ENCODE measurements at places on chromosomes 6 and 20.

DNA sequence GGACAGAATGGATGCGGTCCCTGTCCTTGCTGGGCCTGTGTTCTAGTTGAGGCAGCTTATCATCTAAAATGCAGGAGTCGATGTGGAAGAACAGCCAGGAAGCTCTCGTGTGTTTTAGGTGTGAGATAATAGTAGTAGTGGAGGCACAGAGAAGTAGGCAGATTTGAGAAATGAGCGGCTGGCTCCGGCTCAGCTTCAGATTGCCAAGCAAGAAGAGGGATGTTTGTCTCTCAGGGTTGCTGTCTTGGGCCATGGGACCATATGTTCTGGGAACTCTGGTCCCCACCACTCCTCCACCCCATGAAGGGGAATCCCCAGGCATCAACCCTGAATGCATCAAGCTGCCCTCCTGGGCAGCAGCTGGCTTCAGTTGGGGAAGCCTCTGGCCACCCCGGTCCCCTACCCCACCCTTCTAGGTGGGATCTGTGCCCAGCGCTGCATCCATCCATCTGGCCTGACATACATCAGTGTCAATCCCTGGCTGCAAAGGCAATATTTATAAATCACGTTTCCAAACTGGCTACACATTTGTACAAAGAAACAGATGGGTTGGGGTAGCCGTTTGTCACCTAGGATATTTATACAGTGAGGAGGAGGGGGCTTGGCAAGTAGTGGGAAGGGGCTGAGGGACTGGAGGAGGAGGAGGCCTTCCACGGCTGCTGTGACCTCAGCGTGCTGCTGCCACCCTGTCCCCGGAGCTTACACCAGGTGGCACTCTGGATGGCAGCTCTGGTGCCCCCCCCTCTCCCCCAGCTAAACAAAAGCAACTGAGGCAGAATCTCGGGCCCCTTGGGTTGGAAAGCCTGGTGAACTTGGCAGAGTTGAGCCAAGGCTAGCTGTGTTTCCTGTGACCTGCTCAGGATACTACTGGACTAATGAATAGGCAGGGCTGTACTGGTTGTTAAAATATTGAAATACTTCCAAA is 64.4 kb downstream of the CD40 start:
- DNase-seq: no peak

DNA sequence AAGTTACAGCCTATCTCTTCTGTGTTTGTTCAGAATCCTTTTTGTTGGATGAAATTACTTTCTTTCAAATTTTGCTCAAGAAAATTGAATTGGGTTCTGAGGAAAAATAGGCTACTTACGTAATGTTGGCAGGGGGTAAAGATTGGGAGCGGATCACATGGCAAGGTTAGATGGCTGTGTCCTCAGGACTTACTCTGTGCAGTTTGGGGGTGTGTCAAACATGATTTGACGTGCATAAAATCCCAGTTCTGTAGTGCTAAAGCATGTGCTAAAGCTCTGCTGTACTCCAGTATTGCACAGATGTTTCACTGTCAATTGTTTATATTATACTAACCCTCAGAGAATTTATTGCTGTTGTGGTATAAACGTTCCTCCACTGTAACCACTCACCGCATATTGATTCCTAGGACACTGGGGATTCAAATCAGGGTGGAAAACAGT is 2.6 kb downstream of the NT5E start:
- DNase-seq: peak; percentile 63

DNA sequence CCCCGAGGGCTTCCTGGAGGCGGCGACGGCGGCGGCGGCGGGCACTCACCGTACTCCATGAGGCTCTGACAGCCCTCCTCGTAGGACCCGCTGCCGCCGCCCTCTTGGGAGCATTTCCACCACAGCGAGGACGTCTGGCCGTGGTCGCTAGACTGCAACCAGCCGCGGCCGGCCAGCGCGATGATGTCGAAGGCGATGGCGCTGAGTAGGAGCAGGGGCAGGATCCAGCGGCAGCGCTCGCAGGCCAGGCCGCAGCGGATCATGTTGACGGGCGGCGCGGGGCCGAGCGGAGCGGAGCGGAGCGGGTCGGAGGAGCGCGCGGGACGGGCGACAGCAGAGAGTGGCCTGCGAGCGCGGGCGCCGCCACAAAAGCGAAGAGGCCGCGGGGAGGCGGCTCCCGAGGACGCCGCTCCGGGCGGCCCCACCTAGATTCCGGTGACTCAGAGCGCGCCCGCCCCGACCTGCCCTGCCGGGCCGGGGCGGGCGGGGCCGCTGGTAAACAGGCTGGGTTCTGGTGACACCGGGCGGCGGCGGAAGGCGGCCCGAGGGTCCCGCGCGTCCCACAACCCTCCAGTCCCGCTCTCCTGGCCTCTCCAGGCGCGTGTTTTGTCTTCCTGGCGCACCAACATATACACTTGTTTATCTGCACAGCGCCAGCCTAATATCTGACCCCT is at the start of gene PERP:
Gene PERP, minus strand, starts transcription at position 342 of the 674 bp plus-strand sequence. Its CDS starts 79 bp downstream, at position 263.
- no peak for DNase-seq

- no peak for DNase-seq
Measured at GRCh38 chr6:136549300-136550044, 750 bp downstream of the MAP7 start.

GRCh38 chr6:48111143-48111506 is at the start of gene PTCHD4:
Gene PTCHD4 (minus strand): TSS chr6:48111197. CDS start chr6:48068957, 42,240 bp downstream.
- DNase-seq: peak; percentile 41

DNA sequence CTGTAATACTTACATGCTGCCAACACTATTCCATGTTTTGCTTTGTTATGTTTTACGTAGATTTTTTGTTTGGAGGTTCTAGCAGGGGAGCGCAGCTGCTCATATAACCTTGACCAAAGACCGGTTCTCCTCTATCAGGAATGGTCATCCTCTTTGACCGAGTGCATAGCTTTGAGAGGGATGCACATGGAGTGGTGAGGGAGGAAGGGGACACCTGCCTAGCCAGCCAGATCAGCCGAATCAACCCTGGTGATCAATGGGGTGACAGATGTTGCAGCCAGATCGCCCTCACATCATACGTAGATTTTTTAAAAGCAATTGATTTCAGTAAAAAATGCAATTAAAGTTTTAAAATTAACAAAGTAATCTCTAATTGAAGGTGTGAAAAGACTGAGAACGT is 6.3 kb downstream of the DSTN start:
- DNase-seq: no peak

- DNase-seq: no peak
Measured at GRCh38 chr20:21921251-21921650, 215.8 kb downstream of the PAX1 start.

DNA sequence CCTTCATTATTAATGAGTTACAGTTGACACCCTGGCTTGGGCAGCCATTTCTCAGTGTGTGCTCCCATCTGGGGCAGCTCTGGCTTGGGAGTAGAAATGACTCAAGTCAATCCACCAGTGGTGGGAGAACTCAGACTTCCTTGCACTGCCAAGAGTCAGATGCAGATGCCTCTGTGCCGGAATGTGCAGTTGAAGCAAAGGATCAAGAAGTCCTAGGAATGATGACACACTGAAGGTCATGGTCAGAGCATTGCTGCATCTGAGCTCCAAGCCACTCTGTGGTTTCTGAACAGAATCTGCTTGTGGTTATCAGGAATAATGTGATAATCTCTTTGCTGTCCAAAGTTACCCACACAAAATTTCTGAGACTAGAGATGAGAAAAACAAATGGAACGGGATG is 19.5 kb upstream of the PAX1 start:
- DNase-seq: no peak

DNA sequence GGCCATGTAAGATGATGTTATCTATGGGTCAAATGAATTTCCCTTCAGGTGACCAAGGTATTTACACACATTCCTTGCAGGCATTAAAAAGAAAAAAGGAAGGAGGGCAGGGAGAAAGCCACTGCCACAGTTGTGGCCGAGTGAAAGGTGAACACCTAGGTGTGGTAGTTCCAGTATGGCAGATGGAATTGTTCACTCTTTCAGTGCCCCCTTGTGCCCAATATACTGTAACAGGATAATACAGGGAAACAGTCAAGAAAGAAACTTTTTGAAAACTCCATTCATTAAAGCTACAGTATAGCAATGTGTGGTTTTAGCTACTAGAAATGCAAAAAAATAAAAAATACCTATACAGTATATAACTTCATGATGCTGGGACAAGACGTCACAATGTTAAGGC is 52.1 kb downstream of the BMP2 start:
- DNase-seq: no peak

GRCh38 chr6:91020744-91021143 is 433.9 kb upstream of the MAP3K7 start:
- no peak for DNase-seq

- DNase-seq: no peak
Measured at GRCh38 chr20:39206899-39207564, 244.9 kb downstream of the DHX35 start.

- no peak for DNase-seq
Measured at GRCh38 chr6:107612762-107613415, 123.0 kb downstream of the SOBP start.

DNA sequence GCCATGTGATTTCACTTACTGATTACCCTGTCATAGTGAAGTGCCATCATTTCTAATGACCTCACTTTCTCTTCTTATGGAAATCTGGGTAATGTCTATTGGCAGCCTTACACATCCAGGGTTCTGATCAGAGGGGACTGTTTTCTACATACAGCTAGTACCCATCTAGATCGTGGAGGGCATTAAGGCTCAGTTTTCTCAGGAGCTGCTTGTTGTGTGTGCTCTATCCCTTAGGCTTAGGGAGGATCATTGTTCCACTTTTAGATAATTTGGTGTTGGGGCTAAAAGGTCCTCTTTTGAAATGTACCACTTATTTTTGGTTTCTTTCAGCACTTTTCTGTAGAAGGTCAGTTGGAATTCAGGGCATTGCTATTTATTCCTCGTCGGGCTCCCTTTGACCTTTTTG is 3.8 kb downstream of the HSP90AB1 start:
- DNase-seq: no peak

DNA sequence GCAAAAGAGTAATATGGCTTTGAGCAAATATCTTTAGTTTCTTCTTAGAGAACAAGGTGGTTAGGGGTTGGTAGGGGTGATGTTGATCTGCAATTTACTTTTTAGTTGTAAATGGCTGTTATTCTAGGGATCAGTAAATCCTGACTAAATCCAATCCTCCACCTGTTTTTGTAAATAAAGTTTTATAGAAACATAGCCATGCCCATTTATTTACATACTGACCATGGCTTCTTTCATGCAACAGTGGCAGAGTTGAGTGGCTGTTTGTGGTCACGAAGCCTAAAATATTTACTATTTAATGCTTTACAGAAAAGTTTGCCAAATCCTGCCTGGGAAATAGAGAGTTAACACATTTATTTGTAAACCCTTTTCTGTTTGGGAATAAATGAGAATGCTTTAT is 14.7 kb downstream of the HIVEP1 start:
- DNase-seq: no peak

GRCh38 chr20:36407199-36407733 is 101.1 kb downstream of the DLGAP4 start:
- no peak for DNase-seq

DNA sequence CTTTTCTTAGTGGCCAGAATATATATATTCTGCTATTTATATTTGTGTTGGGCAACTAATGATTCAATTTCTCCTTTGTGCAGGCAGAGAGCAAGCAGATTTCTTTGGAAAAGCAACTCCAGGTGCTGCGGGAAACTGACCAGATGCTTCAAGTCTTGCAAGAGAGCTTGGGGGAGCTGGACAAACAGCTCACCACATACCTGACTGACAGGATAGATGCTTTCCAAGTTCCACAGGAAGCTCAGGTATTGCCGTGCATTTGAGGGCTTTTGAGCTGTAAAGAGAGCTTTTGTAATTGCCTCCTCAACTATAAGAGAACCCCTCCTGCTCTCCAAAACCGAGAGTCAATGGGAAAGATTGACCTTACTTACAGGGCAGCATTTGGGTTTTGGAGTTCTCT is 203.5 kb downstream of the UTRN start:
- DNase-seq: no peak

- no peak for DNase-seq
Measured at GRCh38 chr20:63180569-63181185, 35.3 kb downstream of the YTHDF1 start.

GRCh38 chr6:388202-388903 is 3.2 kb upstream of the IRF4 start:
- DNase-seq: no peak

DNA sequence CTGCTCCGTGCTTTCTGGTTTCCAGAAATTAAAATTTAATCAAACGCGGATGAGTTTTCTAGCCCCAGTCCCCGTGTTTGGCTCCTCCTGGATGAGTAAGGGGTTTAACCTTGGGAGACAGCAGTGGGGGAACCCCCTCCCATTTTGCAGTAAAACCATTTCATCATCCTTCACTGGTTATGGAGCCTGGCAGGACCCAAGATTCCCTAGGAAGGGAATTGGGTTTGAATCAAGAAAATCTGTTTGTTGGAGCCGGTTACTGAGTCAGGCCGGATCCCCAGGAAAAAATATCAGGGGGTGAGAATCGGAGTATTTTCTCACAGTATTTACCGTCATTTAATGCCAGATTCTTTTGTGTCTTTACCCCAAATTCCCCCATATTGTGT is 754 bp downstream of the YWHAB start:
- no peak for DNase-seq

GRCh38 chr20:48772183-48772976 is 55.4 kb downstream of the PREX1 start:
- no peak for DNase-seq

All from non-pigmented ciliary epithelial cell (primary cell).